Uterine smooth muscle cell (primary cell): ENCODE measurements at places on chromosomes 2 and 18. TPM values are rescaled to one million over a fixed set of nuclear protein-coding genes. Genes with fewer than 3 reads are reported as not detected.

The KATNAL2 gene
- total RNA-seq = 1.9 and 3.1 TPM in 2 replicates

The SPP2 gene
- not detected in 2 replicates for total RNA-seq

The CCDC178 gene
- total RNA-seq = 0.50 and 2.7 TPM in 2 replicates

The TDRD15 gene
- total RNA-seq = not detected in 2 replicates

The DSG1 gene
- not detected in 2 replicates for total RNA-seq

The ECEL1 gene
- not detected in 2 replicates for total RNA-seq

The PLA2R1 gene
- total RNA-seq = 8.0 and 11.1 TPM in 2 replicates

The TTC21B gene
- 31.0 and 36.9 TPM in 2 replicates for total RNA-seq
